ENCODE measurements at places on chromosomes 11 and 22.

GRCh38 chr11:110295531-110296225 is 736 bp downstream of the RDX start:
- peak; percentile 59 for DNase-seq
- H3K27me3 ChIP-seq, result no peaks in the 10 kb centered on the region
- peaks cover 5% of the 10 kb centered on the region for H3K36me3 ChIP-seq
- H3K27ac ChIP-seq, result peak overlapping the region; percentile 88

- H3K27me3 ChIP-seq, result no peaks in the 10 kb centered on the region
- H3K27ac ChIP-seq, result peak overlapping the region; percentile 99
- peaks cover 39% of the 10 kb centered on the region for H3K4me1 ChIP-seq
- H3K36me3 ChIP-seq, result peaks cover 9% of the 10 kb centered on the region
- no peak for DNase-seq
- peak overlapping the region; percentile 80 for H3K4me3 ChIP-seq
Measured at GRCh38 chr22:21868651-21869050, 1.2 kb upstream of the MAPK1 start.

- peaks cover 88% of the 10 kb centered on the region for H3K4me1 ChIP-seq
- H3K36me3 ChIP-seq, result peaks cover 65% of the 10 kb centered on the region
- peaks cover 3% of the 10 kb centered on the region for H3K27me3 ChIP-seq
- peak; percentile 36 for DNase-seq
Measured at GRCh38 chr11:122853971-122854446, 15.7 kb downstream of the CRTAM start.

GRCh38 chr11:122663764-122664163 is 8.2 kb downstream of the UBASH3B start:
- no peak overlapping the region for H3K4me3 ChIP-seq
- peaks cover 15% of the 10 kb centered on the region for H3K36me3 ChIP-seq
- no peak for DNase-seq
- peak overlapping the region; percentile 29 for H3K27ac ChIP-seq

DNA sequence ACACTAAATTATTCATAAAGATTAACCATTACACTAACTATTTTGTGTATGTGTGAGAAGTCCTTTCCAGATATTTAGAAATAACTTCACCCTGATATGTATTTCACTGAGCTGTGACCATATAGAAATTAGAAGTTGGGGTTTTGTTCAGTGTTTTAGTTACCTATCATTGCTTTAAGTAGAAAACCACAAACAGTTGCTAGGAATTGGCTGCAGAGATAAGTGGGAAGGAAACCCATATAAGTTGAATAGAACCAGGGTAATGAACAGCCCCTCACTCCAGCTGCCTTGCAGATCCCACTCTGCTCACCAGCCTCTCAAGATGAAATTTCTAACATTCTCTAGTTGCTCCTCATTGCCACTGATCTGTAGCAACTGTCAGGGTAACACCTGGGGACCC is 10.3 kb downstream of the SRSF8 start:
- H3K36me3 ChIP-seq, result no peaks in the 10 kb centered on the region
- H3K4me3 ChIP-seq, result no peak overlapping the region
- DNase-seq, result no peak
- H3K27ac ChIP-seq, result no peak overlapping the region
- peaks cover 10% of the 10 kb centered on the region for H3K4me1 ChIP-seq
- no peaks in the 10 kb centered on the region for H3K27me3 ChIP-seq

DNA sequence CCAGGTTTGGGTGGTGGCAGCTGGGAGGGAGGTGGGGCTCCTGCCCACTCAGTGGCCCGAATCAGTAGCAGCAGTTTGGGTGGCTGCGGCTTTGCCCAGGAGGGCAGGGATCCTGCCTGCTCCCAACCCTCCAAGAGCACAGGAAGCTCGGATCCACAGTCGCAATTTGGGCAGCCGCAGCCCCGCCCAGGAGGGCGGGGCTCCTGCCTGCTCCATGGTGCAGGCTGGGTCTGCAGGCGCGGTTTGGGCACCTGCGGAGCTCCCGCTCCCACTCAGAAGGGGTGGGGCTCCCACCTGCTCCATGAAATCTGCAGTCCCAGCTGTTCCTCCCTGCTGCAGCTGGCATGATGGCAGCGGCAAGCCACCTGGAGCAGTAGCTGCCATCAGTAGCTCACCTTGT is 38.1 kb upstream of the CALCB start:
- no peaks in the 10 kb centered on the region for H3K4me1 ChIP-seq
- no peak overlapping the region for H3K4me3 ChIP-seq
- H3K27me3 ChIP-seq, result peaks cover 12% of the 10 kb centered on the region
- DNase-seq, result no peak

DNA sequence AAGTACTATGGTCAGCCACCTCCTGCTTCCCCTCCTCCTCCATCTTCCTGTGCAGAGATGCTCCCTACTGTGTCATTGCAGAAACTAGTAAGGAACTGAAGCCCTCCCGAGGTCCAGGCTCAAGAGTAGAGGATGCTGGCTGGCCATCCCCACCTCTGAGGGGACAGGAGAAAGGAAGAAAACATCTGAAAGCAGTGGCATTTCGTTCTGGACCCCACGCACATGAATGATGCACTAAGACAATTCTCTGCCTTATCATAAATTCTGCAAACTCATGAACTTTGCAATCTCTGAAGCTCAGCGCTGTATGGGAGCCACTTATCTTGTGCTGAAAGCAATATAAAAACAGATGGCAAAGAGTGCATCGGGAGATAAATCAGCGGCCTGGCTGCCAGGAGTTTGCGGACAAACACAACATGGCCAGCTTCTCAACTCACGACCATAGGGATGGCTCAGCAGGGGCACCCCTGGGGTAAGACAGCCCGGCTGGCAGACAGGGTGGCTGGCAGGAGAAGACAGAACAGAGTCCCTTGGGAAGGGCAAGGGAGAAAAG is 306.4 kb downstream of the NXPE2 start:
- H3K27ac ChIP-seq, result no peak overlapping the region
- no peak overlapping the region for H3K4me3 ChIP-seq

GRCh38 chr11:78341841-78342240 is 75.8 kb downstream of the GAB2 start:
- peaks cover 7% of the 10 kb centered on the region for H3K27me3 ChIP-seq
- DNase-seq, result no peak
- no peak overlapping the region for H3K4me3 ChIP-seq

- no peak for DNase-seq
- H3K4me1 ChIP-seq, result no peaks in the 10 kb centered on the region
- H3K27ac ChIP-seq, result no peak overlapping the region
- no peak overlapping the region for H3K4me3 ChIP-seq
- H3K36me3 ChIP-seq, result no peaks in the 10 kb centered on the region
Measured at GRCh38 chr11:31160504-31161422, 208.8 kb downstream of the DCDC1 start.

DNA sequence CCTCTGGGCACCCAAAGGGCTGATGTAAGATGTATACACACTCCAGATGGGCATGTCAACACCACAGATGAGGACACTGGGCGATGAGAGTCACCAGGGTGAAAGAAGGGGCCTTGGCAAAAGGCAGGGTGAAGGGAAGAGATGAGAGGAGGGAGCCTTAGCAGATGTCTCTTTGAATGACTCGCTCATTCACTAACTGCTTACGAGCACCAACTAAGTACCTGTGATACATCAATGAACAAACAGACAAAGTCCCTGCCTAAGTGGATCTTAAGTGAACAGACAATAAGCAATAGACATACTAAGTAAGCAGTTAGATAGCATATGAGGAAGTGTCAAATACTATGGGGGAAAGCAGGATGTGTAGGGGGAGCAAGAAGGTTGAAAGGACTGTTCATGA is 7.5 kb downstream of the ME3 start:
- H3K36me3 ChIP-seq, result no peaks in the 10 kb centered on the region
- no peak overlapping the region for H3K27ac ChIP-seq
- peaks cover 2% of the 10 kb centered on the region for H3K4me1 ChIP-seq
- H3K27me3 ChIP-seq, result peaks cover 23% of the 10 kb centered on the region
- no peak overlapping the region for H3K4me3 ChIP-seq

DNA sequence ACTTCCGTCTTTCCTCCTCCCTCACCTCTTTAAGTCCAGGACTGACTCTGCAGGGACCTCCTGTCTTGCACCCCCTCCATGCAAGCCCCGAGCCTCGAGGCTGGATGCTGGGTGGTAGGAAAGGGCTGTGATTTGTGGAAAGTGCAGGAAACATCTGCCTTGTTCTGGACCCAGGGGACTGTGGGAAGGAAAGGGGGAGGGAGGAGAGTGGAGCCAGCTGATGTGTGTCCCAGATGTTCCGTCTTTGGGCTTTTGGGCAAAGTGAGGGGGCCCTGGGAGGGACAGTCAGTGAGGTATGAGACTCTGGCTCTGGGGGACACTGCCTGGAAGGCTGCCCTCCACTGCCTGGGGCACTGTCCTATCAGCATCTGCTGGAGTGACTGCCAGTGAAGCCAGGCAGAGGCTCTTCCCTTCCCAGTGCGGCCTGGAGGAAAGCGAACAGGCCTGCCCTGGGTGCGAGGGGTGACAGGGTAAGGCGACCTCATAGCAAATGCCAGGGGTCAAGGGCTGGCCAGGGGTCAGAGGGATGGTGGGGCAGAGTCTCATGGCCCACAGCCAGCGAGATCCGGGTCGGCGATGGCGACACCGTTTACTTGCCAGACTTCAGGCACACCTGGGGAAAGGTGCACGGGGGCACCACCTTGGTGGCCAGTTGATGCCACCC is 1.7 kb downstream of the MRGPRD start:
- no peak overlapping the region for H3K27ac ChIP-seq
- H3K36me3 ChIP-seq, result no peaks in the 10 kb centered on the region
- no peak overlapping the region for H3K4me3 ChIP-seq
- DNase-seq, result no peak
- peaks cover 2% of the 10 kb centered on the region for H3K4me1 ChIP-seq

DNA sequence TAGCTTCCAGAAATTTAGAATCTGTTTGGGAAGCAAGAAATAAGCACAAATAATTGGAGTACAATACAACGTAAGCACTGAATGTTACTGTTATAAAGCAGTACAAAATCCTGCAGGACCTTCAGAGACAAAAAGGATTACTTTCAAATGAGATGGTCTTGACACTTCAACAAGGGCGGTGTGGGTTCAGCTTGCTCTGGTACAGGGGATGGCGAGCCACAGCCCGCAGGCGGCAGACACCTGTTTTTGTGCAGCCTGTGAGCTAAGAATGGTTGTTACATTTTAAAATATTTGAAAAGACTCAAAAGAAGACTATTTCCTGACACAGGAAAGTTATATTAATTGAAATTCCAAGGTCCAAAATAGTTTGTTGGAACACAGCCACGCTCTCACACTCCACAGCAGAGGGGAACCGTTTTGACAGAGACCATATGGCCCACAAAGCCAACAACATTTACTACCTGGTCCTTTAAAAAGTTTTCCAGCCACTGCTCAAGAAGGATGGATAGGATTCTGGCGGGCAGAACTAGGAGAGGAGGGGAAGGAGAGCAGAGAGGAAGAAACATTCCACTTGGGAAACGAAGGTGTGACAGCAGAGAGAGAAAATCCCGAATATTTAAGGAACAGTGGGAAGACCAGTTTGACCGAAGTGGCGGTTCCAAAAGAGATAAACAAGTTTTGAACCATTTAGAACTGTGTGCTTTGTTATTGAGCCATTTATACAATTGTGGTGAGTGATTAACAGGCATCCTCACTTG is 6.3 kb downstream of the PRDM10 start:
- DNase-seq, result no peak
- peaks cover 11% of the 10 kb centered on the region for H3K36me3 ChIP-seq
- H3K4me1 ChIP-seq, result peaks cover 27% of the 10 kb centered on the region
- no peak overlapping the region for H3K4me3 ChIP-seq
- no peaks in the 10 kb centered on the region for H3K27me3 ChIP-seq

DNA sequence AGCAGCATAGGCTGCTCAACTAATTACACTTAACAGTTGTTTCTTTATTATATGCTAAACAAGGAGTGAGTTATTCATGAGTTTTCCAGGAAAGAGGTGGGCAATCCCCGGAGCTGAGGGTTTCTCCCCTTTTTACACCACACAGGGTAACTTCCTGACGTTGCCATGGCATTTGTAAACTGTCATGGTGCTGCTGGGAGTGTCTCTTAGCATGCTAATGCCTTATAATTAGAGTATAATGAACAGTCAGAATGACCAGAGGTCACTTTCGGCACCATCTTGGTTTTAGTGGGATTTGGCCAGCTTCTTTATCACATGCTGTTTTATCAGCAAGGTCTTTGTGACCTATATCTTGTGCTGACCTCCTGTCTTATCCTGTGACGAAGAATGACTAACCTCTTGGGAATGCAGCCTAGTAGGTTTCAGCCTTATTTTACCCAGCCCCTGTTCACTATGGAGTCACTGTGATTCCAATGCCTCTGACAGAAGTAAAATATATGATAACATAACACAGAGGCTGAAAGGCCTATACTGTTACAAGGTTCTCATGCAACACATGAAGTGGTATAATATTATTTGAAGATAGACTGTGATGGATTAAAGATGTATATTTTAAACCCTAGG is 41.3 kb upstream of the RDX start:
- no peak overlapping the region for H3K4me3 ChIP-seq
- H3K4me1 ChIP-seq, result peaks cover 28% of the 10 kb centered on the region
- no peaks in the 10 kb centered on the region for H3K27me3 ChIP-seq
- H3K27ac ChIP-seq, result peak overlapping the region; percentile 55

DNA sequence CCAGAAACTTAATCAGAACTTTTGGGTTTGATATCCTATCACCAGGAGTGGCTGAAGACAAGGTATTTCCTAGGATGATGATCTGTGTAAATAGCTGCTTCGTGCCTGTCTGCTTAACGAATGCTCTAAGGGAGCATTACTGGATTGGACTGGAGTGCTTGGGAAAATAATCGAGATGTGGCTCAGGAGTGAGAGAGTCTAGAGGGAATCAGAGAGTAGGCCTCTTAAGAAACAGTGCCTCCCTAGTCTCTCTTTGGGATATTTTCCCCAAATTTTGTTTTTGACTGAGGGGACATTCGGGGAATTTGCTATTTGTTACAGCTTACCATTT is 2.5 kb downstream of the MAML2 start:
- H3K27me3 ChIP-seq, result no peaks in the 10 kb centered on the region
- H3K4me1 ChIP-seq, result peaks cover 66% of the 10 kb centered on the region
- H3K27ac ChIP-seq, result peak overlapping the region; percentile 86
- peaks cover 14% of the 10 kb centered on the region for H3K36me3 ChIP-seq
- no peak for DNase-seq

DNA sequence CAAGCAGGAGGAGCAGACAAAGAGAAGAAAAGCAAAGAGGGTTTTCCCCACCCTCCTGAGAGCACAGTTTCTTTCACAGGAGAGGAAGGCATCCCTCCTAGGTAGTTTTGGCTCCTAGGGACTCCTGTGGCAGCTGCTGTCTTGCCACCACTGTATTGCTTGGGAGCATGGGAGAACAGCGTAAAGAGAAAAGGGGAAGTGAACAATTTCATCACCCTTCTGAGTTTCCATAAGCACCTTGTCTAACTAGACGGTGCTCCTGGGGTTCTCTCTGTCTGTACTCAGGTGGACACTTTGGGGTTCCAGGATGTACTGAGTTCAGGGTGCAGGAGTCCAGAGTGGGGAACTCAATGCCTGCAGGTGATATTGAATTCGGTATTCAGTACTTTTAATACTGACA is 1430.5 kb downstream of the TBC1D22A start:
- no peaks in the 10 kb centered on the region for H3K36me3 ChIP-seq
- H3K27ac ChIP-seq, result no peak overlapping the region
- peaks cover 11% of the 10 kb centered on the region for H3K27me3 ChIP-seq
- H3K4me1 ChIP-seq, result no peaks in the 10 kb centered on the region
- no peak overlapping the region for H3K4me3 ChIP-seq

GRCh38 chr11:71999362-71999761 is 653 bp downstream of the IL18BP start:
- H3K4me1 ChIP-seq, result peaks cover 20% of the 10 kb centered on the region
- H3K27me3 ChIP-seq, result no peaks in the 10 kb centered on the region
- peaks cover 19% of the 10 kb centered on the region for H3K36me3 ChIP-seq

GRCh38 chr11:19432370-19433061 is 191.8 kb upstream of the E2F8 start:
- H3K4me1 ChIP-seq, result no peaks in the 10 kb centered on the region
- DNase-seq, result no peak
- H3K36me3 ChIP-seq, result no peaks in the 10 kb centered on the region
- no peak overlapping the region for H3K4me3 ChIP-seq
- peaks cover 33% of the 10 kb centered on the region for H3K27me3 ChIP-seq
- H3K27ac ChIP-seq, result no peak overlapping the region
